ENCODE measurements at places on chromosomes 2 and 18. TPM values are rescaled to one million over a fixed set of nuclear protein-coding genes. Genes with fewer than 3 reads are reported as not detected.

The HADHB gene
- 331 TPM for polyA plus RNA-seq

The AOX1 gene
- polyA plus RNA-seq, result 0.45 TPM

The TNFRSF11A gene
- polyA plus RNA-seq, result 16.5 TPM

- H3K27ac ChIP-seq, result no peak overlapping the region
- no peak for DNase-seq
- H3K4me3 ChIP-seq, result no peak overlapping the region
- H3K4me1 ChIP-seq, result no peaks in the 10 kb centered on the region
- no peaks in the 10 kb centered on the region for H3K27me3 ChIP-seq
- no peaks in the 10 kb centered on the region for H3K36me3 ChIP-seq
These were observed 163.9 kb upstream of the DNMT3A start for GRCh38 chr2:25505622-25506021.

- H3K4me1 ChIP-seq, result peaks cover 2% of the 10 kb centered on the region
- no peak for DNase-seq
- H3K27me3 ChIP-seq, result no peaks in the 10 kb centered on the region
- no peaks in the 10 kb centered on the region for H3K36me3 ChIP-seq
These were observed 32.1 kb upstream of the SP3 start for GRCh38 chr2:173997269-173997668.

GRCh38 chr18:10006311-10006893, 92.6 kb downstream of the VAPA start:
- no peak overlapping the region for H3K4me3 ChIP-seq
- no peaks in the 10 kb centered on the region for H3K27me3 ChIP-seq
- no peak overlapping the region for H3K27ac ChIP-seq
- H3K36me3 ChIP-seq, result no peaks in the 10 kb centered on the region
- H3K4me1 ChIP-seq, result no peaks in the 10 kb centered on the region

The LIMS4 gene
- not detected for polyA plus RNA-seq

DNA sequence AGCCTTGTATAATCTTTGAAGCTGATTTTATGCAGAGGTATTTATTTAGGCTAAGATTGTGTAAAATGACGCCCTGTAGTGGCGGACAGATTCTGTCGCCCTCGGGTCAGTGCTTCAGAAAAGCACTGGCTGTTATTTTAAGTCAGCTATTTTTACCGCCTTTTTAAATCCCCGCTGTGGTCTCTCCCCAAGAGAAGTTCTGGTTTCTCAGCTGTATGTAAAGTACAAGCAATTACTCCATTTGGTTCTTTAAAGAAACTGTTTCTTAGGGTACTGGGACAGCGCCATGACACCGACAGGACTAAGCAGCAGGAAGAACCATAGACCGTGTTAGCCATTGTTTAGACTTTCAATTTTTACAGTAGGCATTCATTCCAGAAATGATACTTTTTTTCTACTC, 65.0 kb downstream of the UGGT1 start:
- H3K36me3 ChIP-seq, result peaks cover 27% of the 10 kb centered on the region
- no peak overlapping the region for H3K4me3 ChIP-seq
- no peak overlapping the region for H3K27ac ChIP-seq
- DNase-seq, result no peak

- H3K27me3 ChIP-seq, result no peaks in the 10 kb centered on the region
- H3K4me1 ChIP-seq, result no peaks in the 10 kb centered on the region
- no peaks in the 10 kb centered on the region for H3K36me3 ChIP-seq
These were observed 11.5 kb upstream of the ASB1 start for GRCh38 chr2:238415036-238415764.

- DNase-seq, result no peak
- H3K27ac ChIP-seq, result no peak overlapping the region
- no peaks in the 10 kb centered on the region for H3K36me3 ChIP-seq
- H3K4me3 ChIP-seq, result no peak overlapping the region
- H3K4me1 ChIP-seq, result no peaks in the 10 kb centered on the region
- H3K27me3 ChIP-seq, result peaks cover under 1% of the 10 kb centered on the region
These were observed 6.2 kb upstream of the GORASP2 start for GRCh38 chr2:170922634-170923494.

DNA sequence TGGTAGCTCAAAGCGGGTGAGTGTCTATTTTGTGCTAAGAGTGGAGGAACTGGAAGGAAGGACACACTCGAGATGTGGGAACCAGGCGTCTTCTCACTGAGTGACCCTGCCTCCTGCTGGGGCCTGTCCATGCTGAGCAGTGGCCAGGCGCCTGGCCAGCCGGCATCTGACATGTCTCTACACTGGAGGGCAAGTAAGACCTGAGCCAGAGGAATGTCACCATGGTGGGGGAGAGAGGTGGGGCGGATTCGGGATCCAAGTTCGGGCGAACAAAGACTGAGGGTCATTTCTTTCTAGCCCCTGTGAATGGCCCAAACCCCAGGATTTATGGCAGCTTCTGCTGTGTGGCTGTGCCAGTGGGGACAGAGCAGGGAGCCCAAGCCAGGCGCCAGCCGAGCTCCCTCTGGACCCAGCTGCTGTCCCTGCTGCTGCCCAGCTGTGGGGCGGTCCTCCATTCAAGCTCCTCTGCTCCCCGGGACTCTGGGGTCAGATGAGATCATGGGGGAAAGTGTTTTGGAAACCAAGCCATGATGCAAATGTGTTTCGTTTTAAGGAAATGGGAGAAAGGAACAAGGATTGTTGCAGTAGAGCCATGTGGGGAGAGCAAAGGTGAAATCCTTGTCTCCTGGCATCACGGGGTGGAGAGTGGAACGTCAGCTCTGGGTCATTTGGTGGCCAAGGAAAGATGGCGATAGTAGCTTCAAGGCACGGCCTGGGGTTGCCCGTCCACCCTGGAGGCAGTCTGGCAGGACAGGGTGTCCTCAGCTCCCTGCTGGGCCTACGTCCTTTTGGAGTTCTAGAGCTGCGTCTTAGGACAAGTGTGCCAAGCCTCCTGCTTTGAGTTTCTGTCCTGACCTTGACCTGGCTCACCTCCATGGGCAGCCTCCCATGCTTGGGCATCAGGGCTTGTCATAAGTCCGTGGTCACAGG, 8.1 kb downstream of the ACKR3 start:
- no peaks in the 10 kb centered on the region for H3K27me3 ChIP-seq
- no peaks in the 10 kb centered on the region for H3K36me3 ChIP-seq
- H3K27ac ChIP-seq, result no peak overlapping the region
- no peak overlapping the region for H3K4me3 ChIP-seq

DNA sequence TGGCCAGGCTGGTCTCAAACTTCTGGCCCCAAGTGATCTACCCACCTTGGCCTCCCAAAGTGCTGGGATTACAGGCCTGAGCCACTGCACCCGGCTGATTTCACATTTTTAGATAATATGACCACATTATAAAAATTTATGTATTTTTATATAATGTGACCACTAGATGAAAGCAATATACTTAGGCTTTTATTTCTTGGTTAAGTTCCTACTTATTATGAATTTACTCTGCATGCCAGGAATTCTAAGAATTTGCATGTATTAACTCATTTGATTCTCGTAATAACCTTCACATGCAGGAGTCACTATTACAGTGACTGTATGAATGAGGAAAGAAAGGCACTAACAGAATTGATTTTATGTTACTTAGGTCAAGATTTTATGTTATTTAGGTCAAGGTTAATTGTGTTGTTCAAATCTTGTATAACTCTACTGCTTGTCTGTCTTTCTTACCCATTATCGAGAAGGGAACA, 25.6 kb upstream of the CASP8 start:
- no peaks in the 10 kb centered on the region for H3K36me3 ChIP-seq
- peak overlapping the region; percentile 68 for H3K4me3 ChIP-seq
- H3K4me1 ChIP-seq, result peaks cover 27% of the 10 kb centered on the region
- no peak for DNase-seq
- H3K27ac ChIP-seq, result no peak overlapping the region
- no peaks in the 10 kb centered on the region for H3K27me3 ChIP-seq

GRCh38 chr2:64251497-64252250, 107.5 kb upstream of the PELI1 start:
- H3K27ac ChIP-seq, result no peak overlapping the region
- H3K4me1 ChIP-seq, result no peaks in the 10 kb centered on the region
- H3K27me3 ChIP-seq, result no peaks in the 10 kb centered on the region
- H3K36me3 ChIP-seq, result no peaks in the 10 kb centered on the region
- H3K4me3 ChIP-seq, result no peak overlapping the region

The AMER3 gene
- polyA plus RNA-seq, result not detected

The TRIM54 gene
- 1.3 TPM for polyA plus RNA-seq

- H3K27me3 ChIP-seq, result peaks cover 2% of the 10 kb centered on the region
- H3K36me3 ChIP-seq, result no peaks in the 10 kb centered on the region
- peak; percentile 59 for DNase-seq
These were observed 156.7 kb downstream of the KLHL29 start for GRCh38 chr2:23541503-23542229.

The MARCO gene
- polyA plus RNA-seq, result 0.03 TPM

The ESPNL gene
- not detected for polyA plus RNA-seq

DNA sequence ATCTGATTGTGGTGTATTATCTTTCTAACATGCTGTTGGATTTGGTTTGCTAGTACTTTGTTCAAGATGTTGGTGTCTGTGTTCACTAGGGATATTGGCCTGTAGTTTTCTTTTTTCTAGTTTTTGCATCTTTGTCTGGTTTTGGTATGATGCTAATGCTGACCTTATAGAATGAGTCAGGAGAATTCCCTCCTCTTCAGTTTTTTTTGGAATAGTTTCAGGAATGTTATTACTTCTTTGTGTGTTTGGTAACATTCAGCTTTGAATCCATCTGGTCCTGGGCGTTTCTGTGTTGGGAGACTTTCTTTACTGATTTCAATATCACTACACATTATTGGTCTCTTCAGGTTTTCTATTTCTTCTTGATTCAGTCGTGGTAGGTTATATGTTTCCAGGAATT, 124.2 kb upstream of the EPB41L5 start:
- no peaks in the 10 kb centered on the region for H3K4me1 ChIP-seq
- H3K27me3 ChIP-seq, result no peaks in the 10 kb centered on the region
- no peak overlapping the region for H3K4me3 ChIP-seq
- no peaks in the 10 kb centered on the region for H3K36me3 ChIP-seq
- no peak overlapping the region for H3K27ac ChIP-seq

DNA sequence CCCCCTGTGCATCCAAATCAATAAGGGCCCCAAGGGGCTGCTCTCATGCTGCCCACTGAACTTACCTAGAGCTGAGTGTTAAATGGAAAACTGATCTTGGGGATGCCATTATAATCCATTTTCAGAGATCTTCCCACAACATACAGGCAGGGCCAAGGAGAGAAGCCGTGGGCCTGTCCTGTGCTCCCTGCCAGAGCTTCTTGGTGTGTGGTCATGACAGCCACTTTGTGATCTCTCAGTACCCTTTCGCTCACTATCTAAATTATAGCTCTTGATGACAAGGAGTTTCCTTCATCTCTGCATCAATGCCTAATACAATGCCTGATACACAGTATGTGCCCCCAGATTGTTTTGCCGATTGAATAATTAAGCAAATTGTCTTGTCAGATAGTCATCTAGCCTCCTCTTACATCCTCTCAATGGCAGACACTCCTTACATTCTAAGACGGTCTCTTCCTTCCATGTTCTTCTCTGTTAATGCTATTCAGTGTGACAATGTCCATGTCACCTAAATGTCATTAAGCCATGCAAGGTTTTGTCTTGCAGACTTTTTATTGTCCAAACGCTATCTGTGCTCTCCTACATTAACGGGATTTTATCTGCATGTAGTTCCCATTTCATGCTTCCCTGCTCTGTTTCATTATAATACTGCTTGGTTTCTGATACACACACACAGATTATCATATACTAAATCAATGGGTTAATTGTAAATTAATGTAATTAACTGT, 5.9 kb downstream of the CSRNP3 start:
- no peak for DNase-seq
- no peaks in the 10 kb centered on the region for H3K36me3 ChIP-seq
- no peaks in the 10 kb centered on the region for H3K27me3 ChIP-seq
- H3K4me1 ChIP-seq, result no peaks in the 10 kb centered on the region

Data from small intestine (tissue), 16 donors.